ENCODE measurements at places on chromosomes 1 and 21.
A peak's percentile ranks its signal among the peaks of the same experiment; 100 is the strongest.

- DNase-seq = peak; percentile 50
These were observed 49.8 kb downstream of the PGBD5 start for GRCh38 chr1:230376296-230376695.

- DNase-seq = no peak
These were observed 3.6 kb upstream of the PTGS2 start for GRCh38 chr1:186683652-186684410.

DNA sequence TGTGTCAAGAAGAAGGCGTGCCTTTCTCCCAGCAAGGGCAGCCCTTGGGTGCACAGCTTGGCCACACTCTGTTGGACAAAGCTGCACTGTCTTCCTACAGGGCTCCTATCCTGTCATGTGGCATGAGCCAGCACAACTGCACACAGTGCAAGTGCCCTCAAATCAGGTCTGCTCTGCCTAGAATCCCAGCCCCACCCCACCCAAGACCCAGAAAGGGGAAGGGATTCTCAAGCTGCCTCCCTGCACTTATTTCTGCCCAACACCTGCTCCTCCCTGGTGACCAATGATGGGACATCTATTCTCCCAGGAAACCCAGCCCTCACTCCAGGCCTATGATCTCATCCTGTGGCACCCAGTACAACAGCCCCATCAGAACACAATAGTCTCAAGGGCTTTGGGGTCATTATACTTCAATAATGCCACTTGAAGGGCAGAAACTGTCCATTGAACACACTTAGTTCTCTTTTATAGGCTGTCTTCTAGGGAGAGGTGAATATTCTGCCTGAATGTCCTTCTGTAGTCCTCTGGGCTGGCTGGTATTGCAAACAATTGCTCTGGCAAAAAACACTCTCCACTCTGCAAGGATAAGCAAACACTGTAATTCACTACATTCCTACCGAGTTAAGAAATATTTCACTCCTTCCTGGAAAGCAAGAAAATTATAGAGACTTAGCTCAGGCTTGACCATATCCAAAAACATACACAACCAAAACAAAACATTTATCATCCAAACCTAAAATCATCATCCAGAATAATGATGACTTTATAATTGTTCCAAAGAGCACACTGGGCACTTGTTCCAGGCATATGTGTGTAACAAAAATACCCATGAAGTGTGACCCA lies 43.1 kb upstream of the IGSF3 start:
- DNase-seq = no peak

GRCh38 chr1:183911285-183911684 lies 106.4 kb downstream of the RGL1 start:
- DNase-seq = no peak

DNA sequence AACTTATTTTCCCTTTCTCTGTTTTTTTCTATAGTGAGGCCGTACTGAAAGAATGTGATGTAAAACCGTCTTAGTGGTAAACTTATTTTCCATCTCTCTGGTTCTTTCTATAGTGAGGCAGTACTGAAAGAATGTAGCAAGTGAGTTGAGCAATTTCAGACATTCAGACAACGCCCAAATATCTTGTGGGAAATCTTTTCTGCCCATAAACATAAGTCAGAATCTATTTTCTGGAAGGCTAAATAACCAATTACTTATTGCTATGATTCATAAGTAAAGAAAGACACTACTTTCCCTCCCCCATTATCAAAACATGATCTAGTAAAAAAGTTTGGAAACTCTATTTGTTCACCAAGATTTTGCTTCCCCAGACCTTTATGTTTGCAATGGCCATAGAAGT lies 18.8 kb upstream of the SCCPDH start:
- DNase-seq = no peak

DNA sequence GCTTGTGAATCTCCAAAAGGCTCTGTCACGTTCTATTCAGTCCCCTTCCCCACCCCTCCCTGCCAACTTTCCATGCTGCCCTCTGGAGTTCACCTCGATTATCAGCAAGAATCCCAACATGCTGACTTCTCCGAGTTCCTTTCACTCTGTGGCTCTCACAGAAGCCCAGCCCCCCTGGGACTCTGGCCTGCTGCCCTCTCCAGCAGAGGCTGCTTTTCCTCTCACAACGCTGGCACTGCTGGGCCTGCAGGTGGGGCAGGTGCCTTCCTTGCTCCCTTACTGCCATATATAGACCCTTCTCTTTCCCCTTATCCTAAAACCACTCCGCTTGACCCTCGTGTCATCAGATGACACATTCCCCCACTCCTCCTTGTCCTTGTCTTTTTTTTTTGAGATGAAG lies 10.2 kb upstream of the RNF186 start:
- no peak for DNase-seq

GRCh38 chr1:155134880-155135414 lies 705 bp upstream of the SLC50A1 start:
- DNase-seq = peak; percentile 63

GRCh38 chr1:206490771-206491405 lies 16.4 kb upstream of the RASSF5 start:
- no peak for DNase-seq

DNA sequence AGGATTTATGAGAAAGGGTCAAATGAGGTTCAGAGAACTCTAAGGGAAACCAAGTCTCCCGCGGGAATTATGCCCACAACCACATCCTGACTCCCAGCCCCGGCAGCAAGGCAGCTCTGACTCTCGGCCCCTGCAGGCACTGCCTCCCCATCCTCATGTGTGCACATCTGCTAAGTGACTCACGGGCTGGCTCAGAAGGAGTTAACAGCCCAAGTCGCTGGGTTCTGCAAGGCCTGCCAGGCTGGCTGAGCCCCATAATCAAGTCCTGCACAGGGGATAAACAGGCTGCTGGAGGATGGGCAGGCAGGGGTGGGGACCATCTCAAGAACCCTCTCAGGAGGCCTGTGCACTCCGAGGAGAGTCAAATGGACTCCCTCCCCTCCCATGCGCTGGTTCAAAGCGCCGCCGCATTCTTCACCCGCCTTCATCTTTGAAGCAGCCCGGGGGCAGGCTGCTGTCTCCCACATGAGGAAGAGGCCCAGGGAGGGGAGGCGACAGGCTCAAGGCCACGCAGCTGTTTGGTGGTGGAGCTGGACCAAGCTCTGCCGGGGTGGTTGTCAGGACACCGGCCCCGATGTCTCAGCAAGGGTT lies 344.3 kb downstream of the MATN1 start:
- no peak for DNase-seq

DNA sequence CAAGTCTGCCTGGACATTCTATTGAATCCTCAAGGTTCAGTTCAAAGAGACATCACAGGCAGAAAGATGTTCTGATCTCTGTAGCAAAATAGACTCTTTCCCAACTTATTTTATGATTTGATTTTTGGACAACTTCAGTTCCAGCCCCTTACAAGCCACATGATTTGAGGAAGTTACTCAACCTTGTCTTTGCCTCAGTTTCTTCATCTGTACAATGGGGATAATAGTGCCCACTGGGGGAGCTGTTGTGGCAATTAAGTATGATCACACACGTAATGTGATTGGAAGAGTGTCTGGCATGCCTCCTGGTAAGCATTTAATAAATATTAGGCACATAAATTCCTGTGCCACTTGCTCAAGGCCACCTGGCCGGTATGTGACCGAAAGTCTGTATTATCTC lies 130.6 kb downstream of the DAB1 start:
- no peak for DNase-seq

DNA sequence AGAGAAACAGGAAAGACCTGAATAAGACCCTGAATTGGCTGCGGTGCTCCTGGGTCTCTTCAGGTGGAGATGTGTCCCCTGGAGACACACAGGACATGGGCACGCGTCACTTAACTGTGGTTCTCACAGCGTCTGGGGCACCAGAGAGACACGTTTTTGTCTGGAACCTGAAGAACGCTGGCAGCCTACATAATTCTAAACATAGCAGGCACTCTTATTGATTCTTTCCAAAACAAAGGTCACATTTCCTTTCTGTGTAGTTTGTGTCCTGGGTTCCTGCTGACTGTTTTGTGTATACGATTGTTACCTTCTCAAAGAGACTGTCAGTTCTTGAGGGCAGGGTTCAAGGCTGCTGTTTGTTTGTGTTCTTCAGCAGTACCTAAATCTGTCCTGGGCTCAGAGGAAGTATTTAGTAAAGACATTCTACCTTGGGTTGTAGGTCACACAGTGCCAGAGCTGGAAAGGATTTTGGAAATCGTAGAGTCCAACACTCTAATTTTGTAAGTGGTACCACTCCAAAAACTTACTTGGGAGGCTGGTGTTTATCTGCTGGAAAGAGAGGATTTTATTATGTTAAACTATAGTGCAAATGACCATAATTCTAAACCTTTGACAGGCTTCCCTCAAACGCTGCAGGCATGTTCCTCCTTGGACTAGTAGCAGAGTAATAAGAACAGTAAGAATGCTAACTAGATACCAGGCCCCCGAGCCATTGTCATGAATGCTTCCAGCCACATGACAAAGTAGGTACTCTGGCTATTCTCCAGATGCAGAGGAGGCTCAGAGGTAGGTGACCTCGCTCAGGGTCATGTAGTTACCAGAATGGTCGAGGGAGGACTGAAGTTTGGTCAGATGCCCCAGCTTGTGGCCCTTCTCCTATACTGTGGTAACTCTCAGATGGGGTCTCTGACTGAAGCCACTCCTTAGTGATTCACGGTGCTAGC lies 164.3 kb downstream of the DHRS3 start:
- DNase-seq = no peak

- DNase-seq = no peak
These were observed 15.3 kb upstream of the EPHA8 start for GRCh38 chr1:22547818-22548462.

All from amygdala (tissue), 56 donors.